ENCODE measurements at places on chromosomes 4 and X.
A peak's percentile ranks its signal among the peaks of the same experiment; 100 is the strongest.

DNA sequence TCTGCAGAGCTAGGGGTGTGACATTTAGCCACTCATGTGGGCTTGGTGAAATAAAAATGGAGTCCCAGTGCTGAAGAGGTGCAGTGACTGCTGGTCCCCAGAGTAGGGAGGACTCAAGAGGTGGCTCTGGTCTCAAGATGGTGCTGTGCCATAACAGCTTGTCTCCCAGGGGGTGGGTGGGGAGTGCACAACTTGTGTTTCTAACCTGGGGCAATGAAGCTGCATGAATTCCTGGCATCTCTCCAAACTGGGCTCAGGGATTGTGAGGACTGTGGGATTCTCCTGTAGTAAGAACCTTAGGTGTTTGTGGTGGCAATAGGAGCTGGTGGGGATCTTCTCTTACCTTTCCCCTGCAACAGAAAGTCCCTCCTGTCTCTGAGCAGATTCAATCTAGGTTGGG lies 278.9 kb upstream of the SFRP2 start:
- DNase-seq = no peak

DNA sequence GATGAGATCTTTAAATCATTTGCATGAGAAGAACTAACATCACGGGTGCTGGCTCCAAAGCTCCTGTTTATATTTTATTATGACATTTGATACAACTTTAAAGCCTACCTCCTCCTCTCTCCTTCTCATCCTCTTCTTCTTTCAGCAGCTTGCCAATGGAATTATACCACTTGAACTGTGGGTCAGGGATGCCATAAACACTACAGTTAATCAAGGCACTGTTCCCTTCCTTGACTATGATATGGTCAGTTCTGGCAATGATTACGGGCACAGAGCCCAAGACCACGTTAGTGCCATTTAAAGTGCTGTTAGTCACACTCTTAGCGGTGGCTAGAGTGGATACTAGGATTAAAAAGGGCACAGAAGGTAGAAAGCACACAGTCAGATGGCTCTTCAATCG lies 20.7 kb downstream of the MFAP3L start:
- DNase-seq = no peak

- no peak for DNase-seq
Measured at GRCh38 chr4:8279321-8280157, 10.0 kb downstream of the HTRA3 start.

DNA sequence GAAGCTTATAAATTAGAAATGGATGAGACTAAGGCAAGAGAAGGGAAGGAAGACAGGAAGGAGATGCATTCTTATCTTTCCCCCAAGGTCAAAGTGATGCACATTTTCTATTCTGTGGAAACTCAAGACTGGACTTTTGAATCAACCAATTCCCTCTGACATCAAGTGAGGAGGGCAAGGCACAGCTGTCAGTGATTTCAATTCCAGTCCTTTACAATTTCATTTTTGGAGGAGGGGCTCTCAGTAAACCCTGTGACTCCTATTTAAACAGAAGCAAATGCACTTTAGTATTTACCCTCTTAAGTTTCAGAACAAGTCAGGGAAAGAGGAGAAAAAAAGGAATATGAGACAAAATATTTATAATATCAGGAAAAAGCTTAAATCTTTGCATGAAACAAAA lies 134.0 kb downstream of the MGST2 start:
- DNase-seq = no peak

GRCh38 chrX:129771266-129771995 lies 8.3 kb upstream of the SASH3 start:
- DNase-seq = no peak

GRCh38 chrX:8194216-8194615 lies 23.1 kb upstream of the VCX2 start:
- DNase-seq = no peak

DNA sequence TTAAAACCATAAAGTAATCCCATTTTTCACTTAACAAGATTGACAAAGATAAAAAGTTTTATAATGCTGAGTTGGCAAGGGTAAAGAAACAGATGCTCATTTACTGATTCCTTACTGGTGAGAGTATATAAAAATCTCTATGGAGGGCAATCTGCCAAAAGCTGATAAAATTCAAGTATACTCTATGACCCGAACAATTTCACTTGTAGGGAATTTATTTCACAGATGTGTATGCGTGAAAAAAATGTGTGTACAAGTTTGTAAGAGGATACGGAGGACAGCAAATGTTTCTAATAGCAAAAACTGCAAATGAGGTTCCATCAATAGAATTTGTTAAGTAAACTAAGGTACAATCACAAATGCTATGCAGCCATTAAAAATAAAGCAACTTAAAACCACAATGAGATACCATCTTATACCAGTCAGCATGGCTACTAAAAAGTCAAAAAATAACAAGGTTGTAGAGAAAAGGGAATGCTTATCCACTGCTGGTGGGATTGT lies 23.4 kb downstream of the DHX15 start:
- no peak for DNase-seq

DNA sequence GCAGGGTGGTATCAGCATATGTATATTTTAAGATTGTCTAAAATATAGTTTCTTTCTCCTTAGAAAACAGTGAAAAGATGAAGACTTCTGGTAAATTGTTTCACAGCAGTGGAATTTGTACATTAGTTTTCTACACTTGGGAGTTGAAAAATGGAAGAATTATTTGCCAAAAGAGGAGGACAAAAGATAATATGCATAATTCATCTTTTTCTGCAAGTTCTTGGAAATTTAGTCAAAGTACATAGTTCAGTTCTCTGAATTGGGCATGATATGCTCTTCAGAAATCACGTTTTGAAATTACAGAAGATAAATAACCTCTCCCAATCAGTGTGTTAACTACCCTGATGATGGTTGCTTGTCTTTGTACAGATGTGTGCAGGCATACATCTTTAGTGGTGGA lies 47.0 kb downstream of the RBPJ start:
- DNase-seq = no peak

GRCh38 chr4:76784237-76784636 lies 113.7 kb downstream of the SOWAHB start:
- peak; percentile 21 for DNase-seq

GRCh38 chr4:8880851-8881250 lies 9.2 kb upstream of the HMX1 start:
- DNase-seq = no peak

GRCh38 chrX:41192880-41193279 lies 107.6 kb downstream of the USP9X start:
- DNase-seq = no peak

DNA sequence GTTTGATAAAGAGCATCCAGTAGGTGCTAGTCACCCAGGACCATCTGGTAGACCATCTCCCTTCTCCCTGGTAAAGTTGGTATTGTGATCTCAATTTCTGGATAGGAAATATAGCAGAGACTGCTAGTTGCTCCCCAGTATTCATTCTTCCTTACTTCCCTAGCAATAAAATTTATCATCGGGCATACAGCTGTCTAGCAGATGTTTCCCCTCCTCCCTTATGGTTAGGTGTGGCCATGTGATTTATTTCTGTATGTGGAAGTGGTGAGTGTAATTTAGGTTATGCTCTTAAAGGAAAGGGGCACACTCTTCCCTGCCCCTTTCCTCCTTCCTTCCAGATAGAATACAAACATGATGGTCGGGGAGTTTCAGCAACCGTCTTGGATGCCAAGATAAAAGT lies 12.3 kb upstream of the KCND1 start:
- DNase-seq = no peak

Data from NAMALWA (cell line).